Activated T-helper 1 cell treated with anti-CD3 and anti-CD28 coated beads, Interleukin-12 subunit alpha, Interleukin-12 subunit beta, Interleukin-2, Interleukin-4 antibody, amounts not matched to agents 30 ng/mL and 10 ng/mL and 1 ng/mL, durations not matched to agents 14 hours and 24 hours and 36 hours (primary cell): ENCODE measurements at places on chromosomes 11 and 22. TPM values are rescaled to one million over a fixed set of nuclear protein-coding genes. Genes with fewer than 3 reads are reported as not detected.

Gene PNPLA3
- total RNA-seq: 0.86 and 1.6 TPM in 2 replicates

Gene USP47
- 52.0 and 54.8 TPM in 2 replicates for total RNA-seq

Gene TMPRSS13
- 1.2 and 1.5 TPM in 2 replicates for total RNA-seq

Gene IGSF9B
- total RNA-seq: 73.6 and 77.2 TPM in 2 replicates

Gene CASP1
- 21.1 and 21.4 TPM in 2 replicates for total RNA-seq

Gene AGBL2
- 3.2 and 5.5 TPM in 2 replicates for total RNA-seq

Gene TEX54
- 1.2 and 1.3 TPM in 2 replicates for total RNA-seq

Gene SERGEF
- 24.5 and 32.8 TPM in 2 replicates for total RNA-seq

Gene CHID1
- 108 and 110 TPM in 2 replicates for total RNA-seq

Gene UBQLN3
- total RNA-seq: not detected in 2 replicates

Gene MMP13
- not detected in 2 replicates for total RNA-seq

Gene APOL5
- not detected in 2 replicates for total RNA-seq

Gene NUP50
- total RNA-seq: 156 and 164 TPM in 2 replicates

Gene SSTR3
- total RNA-seq: 2.3 TPM in 2 replicates

Gene FZD4
- 0.05 TPM in 1 of 2 replicates, not detected in the other for total RNA-seq

Gene ALDH3B1
- total RNA-seq: not detected in 2 replicates

Gene NCAM1
- not detected in 2 replicates for total RNA-seq

Gene SCGB1A1
- not detected in 2 replicates for total RNA-seq

Gene PIWIL4
- total RNA-seq: 0.41 and 0.81 TPM in 2 replicates

Gene TCN2
- total RNA-seq: 0.23 and 0.34 TPM in 2 replicates
